Omental fat pad (tissue), 4 donors: ENCODE measurements at places on chromosomes 2 and 18. TPM values are rescaled to one million over a fixed set of nuclear protein-coding genes. Genes with fewer than 3 reads are reported as not detected.

DNA sequence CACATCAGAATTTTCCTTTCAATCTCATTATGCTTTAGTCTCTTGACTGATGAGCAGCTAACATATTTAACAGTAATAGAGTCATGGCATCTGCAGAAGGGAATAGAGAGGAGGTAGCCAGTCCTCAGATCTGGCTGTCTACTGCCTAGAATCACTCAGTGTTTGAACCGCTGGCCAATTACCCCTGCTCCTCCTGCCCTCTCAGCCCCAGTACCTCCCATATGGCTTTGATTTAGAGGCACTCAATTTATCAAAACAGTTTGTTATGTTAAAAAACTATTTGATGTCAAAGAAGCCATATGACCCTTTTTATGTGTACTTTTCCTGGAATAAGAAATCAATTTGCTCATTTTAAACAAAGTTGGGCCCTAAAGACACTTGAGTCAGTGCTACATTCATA, 355.2 kb downstream of the CMPK2 start:
- DNase-seq = no peak

The LIMS3 gene
- not detected for total RNA-seq

DNA sequence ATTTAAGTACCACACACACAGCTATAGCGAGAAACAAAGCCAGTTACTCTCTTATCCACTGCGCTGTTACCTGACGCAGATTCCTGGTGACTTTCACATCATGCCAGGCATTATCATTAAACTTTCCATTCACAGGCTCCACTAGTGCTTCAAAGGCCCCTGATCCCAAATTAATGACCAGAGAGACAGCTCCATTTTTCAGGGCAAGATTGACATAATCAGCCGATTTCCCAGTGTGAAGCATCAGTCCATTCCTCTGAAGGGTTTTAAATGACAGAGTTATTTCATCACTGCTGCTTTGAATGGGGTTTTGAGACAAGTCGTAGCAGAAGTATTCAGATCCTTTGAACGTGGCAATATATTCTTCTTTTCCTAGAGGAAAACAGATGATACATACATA, 408.7 kb downstream of the NRXN1 start:
- no peak for DNase-seq

The NRP2 gene
- total RNA-seq = 61.5 TPM

DNA sequence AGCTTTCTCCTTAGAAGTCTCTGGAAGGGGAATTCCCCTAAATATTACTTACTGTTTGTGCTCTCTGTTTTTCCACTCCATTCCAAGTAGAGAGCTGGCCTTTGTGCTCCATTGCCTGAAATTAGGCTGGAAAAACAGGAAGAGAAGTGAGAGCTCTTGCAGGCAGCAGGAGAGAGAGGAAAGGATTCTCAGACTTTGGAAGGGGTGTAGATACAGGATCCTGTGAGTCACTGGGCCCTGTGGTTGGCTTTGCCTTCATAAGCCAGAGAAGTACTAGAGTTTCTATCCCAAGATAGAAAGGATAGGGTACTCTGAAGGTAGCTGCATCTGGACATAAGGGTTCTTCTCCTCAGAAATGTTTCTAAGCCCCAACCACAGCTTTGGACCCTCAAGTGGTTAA, 188.9 kb downstream of the CMPK2 start:
- DNase-seq = no peak

- no peak for DNase-seq
These were observed 15.6 kb upstream of the PSD4 start for GRCh38 chr2:113157897-113158753.

DNA sequence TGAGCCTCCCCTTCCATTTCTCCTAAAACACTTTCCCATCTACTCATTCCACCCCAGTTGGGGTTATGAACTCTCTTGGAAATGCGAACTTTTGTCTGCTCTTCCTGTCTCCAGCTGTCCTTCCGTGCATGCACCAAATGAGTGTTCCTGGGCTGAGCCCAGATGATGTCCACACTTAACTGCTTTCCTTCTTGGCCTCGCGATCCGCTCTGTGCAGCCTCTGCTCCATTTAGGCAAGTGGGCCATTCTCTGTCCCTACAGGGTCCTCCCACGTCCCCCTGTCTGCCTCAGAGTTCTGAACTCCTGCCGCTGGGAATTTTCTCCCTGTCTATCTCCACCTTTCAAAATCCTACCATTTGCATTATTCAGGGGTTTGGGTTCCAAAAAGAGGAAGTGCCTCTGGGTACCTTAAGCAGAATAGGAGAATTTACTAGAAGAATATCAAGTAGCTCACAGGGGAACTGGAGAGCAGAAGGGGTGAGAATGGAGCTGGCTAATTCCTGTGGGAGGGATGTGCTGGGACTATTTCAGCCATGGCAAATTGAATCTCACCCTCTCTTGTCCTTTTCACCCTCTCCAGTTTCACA, 4.7 kb upstream of the NCK2 start:
- DNase-seq = no peak

The ANKRD30B gene
- not detected for total RNA-seq

DNA sequence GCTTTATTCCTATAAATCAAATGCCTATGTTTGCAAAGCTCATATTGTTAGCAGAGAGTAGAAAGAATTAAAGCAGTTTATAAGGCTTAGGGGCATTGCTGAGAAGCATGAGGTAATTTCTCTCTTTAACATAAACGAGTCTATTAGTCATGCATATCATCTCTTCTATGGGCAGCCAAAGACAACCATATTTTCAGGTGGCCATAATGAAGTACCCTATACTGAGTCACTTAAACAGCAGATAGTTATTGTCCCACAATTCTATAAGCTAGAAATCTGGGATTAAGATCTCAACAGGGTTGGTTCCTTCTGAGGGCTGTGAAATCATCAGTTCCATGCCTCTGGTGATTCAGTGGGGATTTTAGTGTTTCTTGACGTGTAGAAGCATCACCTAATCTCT, 277.5 kb downstream of the NR4A2 start:
- no peak for DNase-seq

The TRMT61B gene
- total RNA-seq = 5.7 TPM

GRCh38 chr2:10193851-10194820, 71.6 kb downstream of the RRM2 start:
- DNase-seq = no peak

The PNO1 gene
- 13.4 TPM for total RNA-seq

The TCF7L1 gene
- total RNA-seq = 2.1 TPM

The AKAIN1 gene
- total RNA-seq = not detected

GRCh38 chr2:170744248-170745002, 25.8 kb upstream of the ERICH2 start:
- no peak for DNase-seq

- no peak for DNase-seq
These were observed 97.8 kb downstream of the CSRNP3 start for GRCh38 chr2:165567273-165567672.

DNA sequence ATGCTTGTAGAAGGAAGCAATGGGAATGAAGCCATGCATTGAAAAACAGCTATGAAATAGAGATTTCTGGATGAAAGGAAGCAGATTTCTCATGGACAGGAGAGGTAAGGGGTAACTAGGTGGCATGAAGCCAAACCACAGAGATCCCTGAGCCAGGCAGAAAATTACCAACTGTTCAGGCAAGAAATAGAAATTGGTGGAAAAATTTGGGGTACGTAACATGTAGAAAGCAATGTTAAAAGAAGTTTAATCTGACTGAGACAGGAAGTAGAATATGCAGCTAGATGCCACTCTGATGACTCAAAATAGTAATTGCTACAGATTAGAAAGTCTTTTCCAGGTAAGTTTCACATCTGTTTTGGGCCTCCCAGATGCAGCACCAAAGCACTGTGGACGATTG, 928.5 kb upstream of the CELF4 start:
- DNase-seq = no peak

DNA sequence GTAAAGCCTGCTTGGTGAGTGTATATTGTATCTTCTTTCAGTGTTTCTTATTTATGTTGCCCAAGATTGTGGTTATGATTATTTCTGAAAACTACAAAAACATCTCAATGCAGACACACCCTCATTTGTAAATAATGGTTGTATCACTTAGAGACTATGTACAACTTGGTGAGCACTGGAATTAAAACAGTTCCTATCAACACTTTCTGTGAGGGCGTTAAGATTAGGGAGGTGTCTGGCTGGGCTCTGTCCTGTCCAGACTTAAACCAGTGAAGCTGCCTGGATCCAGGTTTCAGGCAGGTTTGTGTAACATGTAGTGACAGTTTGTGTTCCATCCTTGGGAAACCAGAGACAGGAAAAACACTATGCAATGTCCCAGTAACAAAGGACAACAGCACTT, 49.7 kb downstream of the CTAGE1 start:
- no peak for DNase-seq

DNA sequence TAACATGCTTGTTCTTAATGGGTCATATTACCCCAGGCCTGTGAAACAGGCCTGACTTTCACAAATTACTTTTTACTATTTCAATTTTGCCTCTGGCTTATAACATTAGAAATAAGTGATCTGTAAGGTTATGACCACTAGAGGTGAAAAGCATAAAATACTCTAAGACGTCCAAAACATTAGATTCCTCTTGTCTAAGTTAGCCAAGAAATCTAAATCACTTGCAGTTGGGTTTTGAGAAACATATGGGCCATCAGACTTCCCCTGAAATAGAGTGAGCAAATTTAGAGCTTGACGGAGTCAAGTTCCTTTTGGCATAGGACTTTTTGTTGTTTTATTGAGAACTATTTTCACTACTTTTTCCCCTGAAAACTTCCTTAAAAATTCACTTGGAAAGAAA, 32.7 kb upstream of the RIT2 start:
- no peak for DNase-seq

The POTEC gene
- total RNA-seq = not detected

DNA sequence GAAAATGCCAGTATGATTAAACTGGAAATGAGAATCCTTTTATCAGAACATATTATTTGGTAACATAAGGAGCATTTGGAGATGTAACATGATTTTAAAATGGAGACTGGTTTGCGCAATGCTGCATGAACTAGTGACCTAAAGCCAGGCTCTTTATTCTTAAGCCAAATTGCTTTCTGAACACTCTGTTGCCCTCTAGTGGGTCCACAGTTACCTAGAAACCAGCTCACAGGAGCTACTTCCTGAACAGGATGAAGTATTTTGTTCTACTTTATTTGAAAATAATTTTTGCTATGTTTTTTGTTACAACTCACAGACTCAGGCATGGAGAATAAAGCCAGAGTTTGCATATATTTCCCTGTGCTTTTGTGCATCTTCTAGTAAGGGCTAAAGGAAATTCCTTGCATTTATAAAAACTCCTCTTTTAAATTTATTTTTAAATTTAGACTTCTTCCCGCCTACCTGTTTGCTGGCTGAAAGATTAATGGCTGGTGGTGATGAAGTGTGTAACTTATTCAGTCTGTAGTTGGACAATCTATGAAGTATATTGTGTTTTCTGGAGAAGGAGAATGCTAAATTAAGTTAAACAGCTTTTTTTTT, 146.7 kb downstream of the PARD3B start:
- DNase-seq = no peak

The TMEM247 gene
- total RNA-seq = not detected

DNA sequence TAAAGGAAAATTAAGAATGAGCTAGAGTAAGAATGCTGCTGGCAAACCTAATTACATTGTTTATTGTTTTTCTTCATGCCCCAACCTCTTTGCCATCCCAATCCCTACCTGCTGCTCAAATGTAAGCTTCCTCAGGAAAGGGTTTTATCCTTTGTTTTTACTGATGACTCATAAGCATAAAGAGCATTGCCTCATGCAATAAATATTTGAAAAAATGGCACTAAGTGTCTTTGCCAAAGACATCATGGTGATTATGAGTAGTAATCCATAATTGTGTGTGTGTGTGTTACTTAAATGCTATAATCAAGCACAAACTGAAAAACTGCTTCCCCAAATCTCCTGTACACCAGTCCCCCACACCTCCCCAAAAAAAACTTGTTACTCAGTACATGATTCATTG, 53.4 kb downstream of the DNER start:
- DNase-seq = no peak

GRCh38 chr2:124437811-124438210, 412.7 kb downstream of the CNTNAP5 start:
- DNase-seq = no peak

The SLC38A11 gene
- total RNA-seq = 0.19 TPM

DNA sequence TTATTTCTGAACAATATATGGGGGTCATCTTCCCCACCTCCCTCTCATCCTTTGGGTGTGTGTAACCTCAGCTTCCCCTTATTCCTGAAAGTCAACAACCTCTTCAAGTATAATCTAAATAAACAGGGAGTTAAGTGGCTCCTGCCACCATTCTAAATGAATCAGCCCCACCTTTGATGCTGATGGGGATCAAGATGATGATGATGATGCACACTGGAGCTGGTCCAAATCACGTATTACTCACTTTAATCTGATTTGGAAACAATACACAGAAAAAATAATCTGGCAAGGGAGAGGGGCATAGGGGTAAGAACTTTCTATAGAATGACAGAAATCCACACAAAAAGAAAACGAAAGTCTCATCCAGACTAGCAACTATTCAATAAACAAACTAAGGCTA, 7.1 kb downstream of the ACVR1 start:
- no peak for DNase-seq

The COPS7B gene
- total RNA-seq = 36.9 TPM

DNA sequence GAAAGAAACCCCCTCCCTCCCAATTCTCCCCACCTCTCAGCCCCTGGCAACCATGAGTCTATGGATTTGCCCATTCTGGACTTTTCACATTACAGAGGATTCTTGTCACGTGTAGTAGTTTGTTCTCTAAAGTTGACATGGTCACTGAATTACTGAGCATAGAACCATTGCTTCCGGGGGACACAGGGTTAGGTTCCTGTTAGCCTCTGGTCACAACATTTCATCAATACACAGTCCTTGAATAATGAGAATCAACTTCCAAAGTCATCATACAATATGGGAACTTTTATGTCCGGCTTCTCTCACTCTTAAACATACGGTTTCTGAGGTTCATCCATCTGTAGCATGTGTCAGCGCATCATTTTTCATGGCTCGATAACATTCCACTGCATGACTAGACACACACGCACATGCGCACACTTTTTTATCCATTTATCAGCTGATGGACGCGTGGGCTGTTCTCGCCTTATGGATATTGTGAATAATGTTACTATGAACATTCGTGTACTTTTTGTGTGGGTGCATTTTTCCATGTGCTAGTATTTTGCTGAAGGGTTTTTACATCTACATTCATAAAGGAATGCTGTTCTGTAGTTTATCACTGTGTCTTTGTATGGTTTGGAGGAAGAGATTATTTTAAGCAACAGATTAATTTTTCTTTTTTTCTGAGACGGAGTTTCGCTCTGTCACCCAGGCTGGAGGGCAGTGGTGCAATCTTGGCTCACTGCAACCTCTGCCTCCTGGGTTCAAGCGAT, 48.1 kb downstream of the PARD6G start:
- DNase-seq = no peak

The PNKD gene
- 38.0 TPM for total RNA-seq

DNA sequence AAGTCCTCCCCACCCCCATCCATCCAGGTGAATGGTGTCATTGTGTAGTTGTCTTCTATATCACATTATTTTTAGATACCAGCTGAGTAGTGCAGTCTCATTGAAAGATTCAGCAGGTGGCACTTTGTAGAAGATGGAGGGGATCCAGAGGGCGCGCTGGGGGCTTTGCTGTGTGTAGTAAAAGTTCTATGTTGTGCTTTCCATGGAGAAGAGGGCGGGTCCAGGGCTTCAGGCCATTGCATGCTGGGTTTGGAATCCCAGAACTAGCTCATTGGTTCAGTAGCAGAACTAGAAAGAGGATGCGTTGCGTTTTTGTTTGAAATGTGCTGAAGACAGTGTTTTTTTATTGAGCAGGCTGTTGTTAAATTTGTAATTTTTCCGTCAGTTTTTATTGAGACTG, 120.0 kb downstream of the MAP4K4 start:
- no peak for DNase-seq

The ACTR2 gene
- 56.4 TPM for total RNA-seq

- DNase-seq = no peak
These were observed 5.7 kb upstream of the YPEL5 start for GRCh38 chr2:30141136-30141535.
